Spinal cord (tissue), 10 donors: ENCODE measurements at places on chromosomes 6 and 20. TPM values are rescaled to one million over a fixed set of nuclear protein-coding genes. Genes with fewer than 3 reads are reported as not detected.

GRCh38 chr6:53524455-53524815, 20.5 kb downstream of the GCLC start:
- H3K4me1 ChIP-seq: peaks cover 10% of the 10 kb centered on the region
- DNase-seq: no peak
- no peak overlapping the region for H3K4me3 ChIP-seq
- peaks cover 5% of the 10 kb centered on the region for H3K36me3 ChIP-seq

Gene FAM83C
- polyA plus RNA-seq: 0.05 TPM

- no peaks in the 10 kb centered on the region for H3K27me3 ChIP-seq
- H3K27ac ChIP-seq: no peak overlapping the region
- H3K36me3 ChIP-seq: no peaks in the 10 kb centered on the region
- DNase-seq: no peak
- H3K4me1 ChIP-seq: no peaks in the 10 kb centered on the region
These were observed 619.7 kb downstream of the HACE1 start for GRCh38 chr6:104239971-104240370.

Gene CEP85L
- 7.4 TPM for polyA plus RNA-seq

Gene ATP6V1G2
- 231 TPM for polyA plus RNA-seq

DNA sequence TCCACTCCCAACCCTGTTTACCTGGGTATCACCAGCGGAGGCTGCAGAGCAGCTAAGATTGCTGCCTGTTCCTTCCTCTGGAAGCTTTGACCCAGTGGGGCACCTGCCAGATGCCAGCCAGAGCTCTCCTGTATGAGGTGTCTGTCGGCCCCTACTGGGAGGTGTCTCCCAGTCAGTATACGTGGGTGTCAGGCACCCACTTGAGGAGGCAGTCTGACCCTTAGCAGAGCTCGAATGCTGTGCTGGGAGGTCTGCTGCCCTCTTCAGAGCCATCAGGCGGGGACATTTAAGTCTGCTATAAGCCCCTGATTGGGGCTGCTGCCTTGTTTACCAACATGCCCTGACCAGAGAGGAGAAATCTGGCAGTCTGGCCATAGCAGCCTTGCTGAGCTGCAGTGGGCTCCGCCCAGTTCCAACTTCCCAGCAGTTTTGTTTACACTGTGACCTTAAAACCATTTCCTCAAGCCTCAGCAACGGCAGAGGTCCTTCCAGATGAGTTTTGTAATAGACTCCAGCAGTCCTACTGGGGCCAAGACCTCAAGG, 2.8 kb downstream of the RAET1E start:
- H3K27ac ChIP-seq: no peak overlapping the region
- H3K4me1 ChIP-seq: no peaks in the 10 kb centered on the region
- no peaks in the 10 kb centered on the region for H3K36me3 ChIP-seq
- DNase-seq: no peak
- no peaks in the 10 kb centered on the region for H3K27me3 ChIP-seq
- H3K4me3 ChIP-seq: no peak overlapping the region

DNA sequence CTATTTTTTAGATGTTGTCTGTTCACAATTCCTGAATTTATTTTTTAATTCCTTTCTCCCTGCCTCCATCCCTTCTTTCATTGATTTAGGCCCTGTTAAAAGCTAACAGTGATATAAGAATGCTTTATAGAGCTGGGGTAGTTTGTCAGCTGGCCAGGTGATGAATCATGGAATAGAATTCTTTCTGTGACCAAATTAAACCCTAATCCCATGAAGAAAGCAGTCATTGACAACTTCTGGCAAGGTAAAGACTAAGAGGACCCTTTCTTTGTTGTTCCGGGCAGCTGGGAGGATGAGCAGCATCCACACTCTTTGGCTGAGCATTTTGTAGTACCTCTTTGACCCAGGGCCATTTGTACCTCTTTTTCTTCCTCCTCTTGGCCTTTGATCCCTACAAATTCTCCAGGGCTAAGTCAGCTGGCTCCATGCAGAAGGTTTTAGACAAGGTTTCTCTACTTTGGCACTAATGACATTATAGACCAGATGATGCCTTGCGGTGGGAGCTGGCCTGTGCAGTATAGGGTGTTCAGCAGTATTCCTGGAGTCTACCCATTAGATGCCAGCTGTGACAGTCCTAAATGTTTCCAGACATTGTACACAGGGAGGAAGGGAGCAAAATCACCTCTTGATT, 102.9 kb downstream of the SLX4IP start:
- no peaks in the 10 kb centered on the region for H3K27me3 ChIP-seq
- peaks cover 4% of the 10 kb centered on the region for H3K4me1 ChIP-seq
- H3K27ac ChIP-seq: no peak overlapping the region
- no peak for DNase-seq
- no peaks in the 10 kb centered on the region for H3K36me3 ChIP-seq

DNA sequence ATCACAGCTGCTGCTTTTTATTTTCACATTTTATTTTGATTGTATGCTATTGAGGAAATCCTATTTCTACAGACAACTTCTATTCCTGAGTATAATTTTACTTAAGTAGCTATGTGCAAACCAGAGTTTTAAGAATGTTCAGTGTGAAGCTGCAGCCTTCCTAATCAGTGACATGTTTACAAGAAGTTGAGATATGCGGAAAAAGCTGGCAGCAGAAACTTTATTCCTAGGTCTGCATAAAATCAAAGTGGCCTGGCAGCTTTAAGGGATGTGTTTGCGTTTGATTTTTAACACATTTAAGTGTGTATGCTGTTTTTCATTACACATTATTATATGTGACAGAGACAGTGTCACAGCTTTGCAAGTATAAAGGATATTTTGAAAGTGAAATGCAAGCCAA, 26.3 kb downstream of the MAPK14 start:
- no peaks in the 10 kb centered on the region for H3K4me1 ChIP-seq
- no peaks in the 10 kb centered on the region for H3K36me3 ChIP-seq
- no peak overlapping the region for H3K27ac ChIP-seq
- DNase-seq: no peak
- no peak overlapping the region for H3K4me3 ChIP-seq

Gene OR12D3
- not detected for polyA plus RNA-seq

- H3K27me3 ChIP-seq: no peaks in the 10 kb centered on the region
- no peak overlapping the region for H3K4me3 ChIP-seq
- H3K4me1 ChIP-seq: no peaks in the 10 kb centered on the region
- no peak overlapping the region for H3K27ac ChIP-seq
- no peak for DNase-seq
- no peaks in the 10 kb centered on the region for H3K36me3 ChIP-seq
These were observed 74.4 kb downstream of the PKHD1 start for GRCh38 chr6:52013035-52013434.

GRCh38 chr6:30325873-30326525, 728 bp upstream of the TRIM39 start:
- peaks cover 19% of the 10 kb centered on the region for H3K36me3 ChIP-seq
- DNase-seq: peak; percentile 94
- peaks cover 13% of the 10 kb centered on the region for H3K4me1 ChIP-seq
- H3K27me3 ChIP-seq: no peaks in the 10 kb centered on the region

DNA sequence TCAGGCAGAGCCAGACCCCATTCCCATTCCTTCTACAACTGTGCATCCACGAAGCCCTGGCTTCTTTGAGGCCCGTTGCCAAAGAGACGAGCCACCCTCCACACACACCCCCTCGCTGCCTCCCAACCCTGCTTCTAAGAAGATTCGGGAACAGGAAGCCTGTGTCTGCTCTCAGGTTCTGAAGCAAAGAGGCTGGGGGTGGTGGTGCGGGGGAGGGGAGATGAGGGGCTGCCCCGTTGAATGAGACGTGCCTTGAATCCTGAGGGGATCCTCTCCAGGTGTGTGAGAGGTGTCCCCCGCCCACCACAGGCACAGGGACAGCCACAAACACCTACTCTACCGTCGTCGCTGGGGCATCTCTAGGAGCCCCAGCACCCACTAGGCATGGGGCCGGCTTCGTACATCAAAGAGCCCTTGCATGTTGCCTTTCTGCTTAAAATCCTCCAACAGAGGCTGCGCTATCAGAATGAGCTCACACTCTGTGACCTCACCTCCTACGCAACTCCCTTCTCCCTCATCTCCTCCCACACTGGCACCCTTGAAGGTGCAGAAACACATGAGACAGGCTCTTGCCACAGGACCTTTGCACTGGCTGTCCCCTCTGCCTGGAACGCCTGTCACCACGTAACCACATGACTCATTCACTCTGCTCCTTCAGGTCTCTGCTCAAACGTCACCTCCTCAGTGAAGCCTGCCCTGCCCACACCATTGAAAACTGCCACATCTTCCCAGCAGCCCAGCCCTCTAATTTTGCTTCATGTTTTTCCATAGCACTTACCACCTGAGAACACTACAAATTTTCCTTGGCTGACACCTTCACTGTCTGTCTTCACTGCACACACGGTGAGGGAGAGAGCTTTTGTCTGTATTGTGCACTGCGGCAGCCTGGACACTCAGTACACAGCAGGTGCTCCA, 58.5 kb downstream of the PREX1 start:
- peak overlapping the region; percentile 58 for H3K27ac ChIP-seq
- no peaks in the 10 kb centered on the region for H3K27me3 ChIP-seq
- H3K36me3 ChIP-seq: no peaks in the 10 kb centered on the region
- peaks cover 73% of the 10 kb centered on the region for H3K4me1 ChIP-seq

GRCh38 chr6:107732461-107732860, 91.7 kb downstream of the SCML4 start:
- H3K36me3 ChIP-seq: no peaks in the 10 kb centered on the region
- no peak overlapping the region for H3K27ac ChIP-seq
- H3K4me1 ChIP-seq: peaks cover 3% of the 10 kb centered on the region
- H3K27me3 ChIP-seq: no peaks in the 10 kb centered on the region
- DNase-seq: no peak

Gene PGBD1
- 13.9 TPM for polyA plus RNA-seq

- H3K27me3 ChIP-seq: peaks cover 4% of the 10 kb centered on the region
- no peak overlapping the region for H3K27ac ChIP-seq
- H3K36me3 ChIP-seq: no peaks in the 10 kb centered on the region
- no peak for DNase-seq
These were observed 90.1 kb upstream of the FOXC1 start for GRCh38 chr6:1519597-1519996.

GRCh38 chr6:56524891-56525703, 117.6 kb downstream of the DST start:
- peak; percentile 78 for DNase-seq
- H3K27me3 ChIP-seq: no peaks in the 10 kb centered on the region

- no peak overlapping the region for H3K27ac ChIP-seq
- no peak overlapping the region for H3K4me3 ChIP-seq
- H3K4me1 ChIP-seq: no peaks in the 10 kb centered on the region
- H3K27me3 ChIP-seq: no peaks in the 10 kb centered on the region
- no peaks in the 10 kb centered on the region for H3K36me3 ChIP-seq
- no peak for DNase-seq
These were observed 95.0 kb downstream of the AK9 start for GRCh38 chr6:109595998-109596397.

Gene TINAG
- not detected for polyA plus RNA-seq

DNA sequence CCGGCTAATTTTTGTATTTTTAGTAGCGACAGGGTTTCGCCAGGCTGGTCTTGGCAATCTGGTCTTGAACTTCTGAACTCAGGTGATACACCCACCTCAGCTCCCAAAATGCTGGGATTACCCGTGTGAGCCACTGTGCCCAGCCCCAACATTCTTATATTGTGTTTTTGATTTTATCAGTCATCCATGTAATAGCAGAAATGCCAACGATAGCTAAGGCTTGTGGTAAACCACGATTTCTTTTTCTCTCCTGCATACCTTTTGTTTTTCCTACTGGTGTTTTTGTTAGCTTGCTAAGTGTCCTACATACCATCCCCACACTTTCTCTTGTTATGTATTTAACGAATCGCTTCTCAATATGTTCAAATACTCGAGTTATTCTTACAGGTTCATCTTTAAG, 12.1 kb downstream of the PHACTR2 start:
- no peaks in the 10 kb centered on the region for H3K27me3 ChIP-seq
- no peaks in the 10 kb centered on the region for H3K4me1 ChIP-seq
- DNase-seq: no peak
- no peak overlapping the region for H3K27ac ChIP-seq
- H3K4me3 ChIP-seq: no peak overlapping the region

- no peak for DNase-seq
- H3K4me3 ChIP-seq: no peak overlapping the region
- no peaks in the 10 kb centered on the region for H3K27me3 ChIP-seq
- peaks cover 3% of the 10 kb centered on the region for H3K4me1 ChIP-seq
- no peaks in the 10 kb centered on the region for H3K36me3 ChIP-seq
- H3K27ac ChIP-seq: no peak overlapping the region
These were observed 71.7 kb downstream of the ADGRG6 start for GRCh38 chr6:142373268-142374090.

Gene PPP1R11
- 97.7 TPM for polyA plus RNA-seq

GRCh38 chr6:158638324-158638854, 6.2 kb downstream of the DYNLT1 start:
- H3K36me3 ChIP-seq: peaks cover 14% of the 10 kb centered on the region
- peaks cover 18% of the 10 kb centered on the region for H3K4me1 ChIP-seq
- H3K27me3 ChIP-seq: no peaks in the 10 kb centered on the region
- DNase-seq: no peak
- no peak overlapping the region for H3K27ac ChIP-seq
- H3K4me3 ChIP-seq: no peak overlapping the region

Gene RNGTT
- polyA plus RNA-seq: 16.8 TPM

DNA sequence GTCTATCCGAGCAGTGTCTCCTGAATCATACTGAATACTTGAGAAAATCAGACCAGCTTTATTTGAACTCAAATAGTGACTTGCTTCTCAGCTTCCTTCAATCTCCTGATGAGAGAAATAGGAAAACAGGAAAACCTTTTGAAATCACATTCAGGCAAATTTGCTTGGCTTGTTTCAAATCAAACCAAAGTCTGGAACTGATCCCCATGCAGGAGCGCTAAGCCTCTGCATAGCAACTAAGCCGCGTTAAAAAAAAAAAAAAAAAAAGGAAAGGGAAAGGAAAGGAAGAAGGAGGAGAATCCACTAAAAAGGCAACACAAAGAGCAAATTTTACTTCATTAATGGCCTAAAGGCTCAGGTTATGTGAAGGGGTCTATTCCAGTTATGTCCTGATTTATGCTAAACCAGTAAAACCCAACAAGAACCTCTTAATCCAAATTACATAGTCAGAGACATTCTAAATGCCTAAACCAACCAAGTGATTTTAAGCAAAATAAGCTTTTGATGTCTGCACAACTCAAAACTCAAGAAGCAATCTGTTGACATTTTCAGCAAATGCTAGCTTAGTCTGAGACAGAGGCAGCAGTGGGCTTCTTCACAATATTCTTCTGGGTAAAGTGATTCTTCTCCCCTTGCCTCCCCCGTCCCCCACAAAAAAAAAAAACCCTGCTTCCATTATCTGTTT, 112.5 kb downstream of the SOBP start:
- peaks cover 15% of the 10 kb centered on the region for H3K4me1 ChIP-seq
- H3K27me3 ChIP-seq: no peaks in the 10 kb centered on the region
- no peak overlapping the region for H3K4me3 ChIP-seq
- no peak overlapping the region for H3K27ac ChIP-seq

DNA sequence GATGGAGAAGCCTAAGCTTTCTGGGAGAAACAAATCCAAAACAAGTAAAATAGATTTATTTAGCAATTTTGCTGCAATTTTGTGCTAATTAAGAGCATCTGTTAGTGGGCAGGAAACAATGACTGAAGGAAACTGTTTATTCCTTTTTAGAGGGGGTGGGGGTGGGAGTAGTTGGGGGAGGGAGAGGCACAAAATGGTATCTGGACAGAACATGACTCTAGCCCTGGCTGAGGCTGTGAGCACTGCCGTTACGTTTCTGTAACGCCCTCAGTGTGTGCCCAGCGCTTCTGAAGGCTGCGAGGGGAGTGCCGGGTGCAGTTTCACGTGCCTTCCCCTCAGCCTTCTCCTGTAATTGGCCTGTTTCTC, 28.8 kb downstream of the METTL24 start:
- no peaks in the 10 kb centered on the region for H3K36me3 ChIP-seq
- H3K4me1 ChIP-seq: peaks cover 23% of the 10 kb centered on the region
- H3K4me3 ChIP-seq: peak overlapping the region; percentile 9
- no peak for DNase-seq
- H3K27ac ChIP-seq: peak overlapping the region; percentile 30
- no peaks in the 10 kb centered on the region for H3K27me3 ChIP-seq

Gene CPXM1
- 55.9 TPM for polyA plus RNA-seq

- H3K4me1 ChIP-seq: peaks cover 13% of the 10 kb centered on the region
- DNase-seq: no peak
- no peaks in the 10 kb centered on the region for H3K36me3 ChIP-seq
- H3K27ac ChIP-seq: no peak overlapping the region
- H3K4me3 ChIP-seq: no peak overlapping the region
These were observed 507.8 kb downstream of the CD83 start for GRCh38 chr6:14625173-14625895.
